Left renal cortex interstitium (tissue), 4 donors: ENCODE measurements at places on chromosomes 7 and 10.

- DNase-seq, result no peak
Observed at GRCh38 chr7:66748791-66749190, 8.3 kb downstream of the RABGEF1 start.

DNA sequence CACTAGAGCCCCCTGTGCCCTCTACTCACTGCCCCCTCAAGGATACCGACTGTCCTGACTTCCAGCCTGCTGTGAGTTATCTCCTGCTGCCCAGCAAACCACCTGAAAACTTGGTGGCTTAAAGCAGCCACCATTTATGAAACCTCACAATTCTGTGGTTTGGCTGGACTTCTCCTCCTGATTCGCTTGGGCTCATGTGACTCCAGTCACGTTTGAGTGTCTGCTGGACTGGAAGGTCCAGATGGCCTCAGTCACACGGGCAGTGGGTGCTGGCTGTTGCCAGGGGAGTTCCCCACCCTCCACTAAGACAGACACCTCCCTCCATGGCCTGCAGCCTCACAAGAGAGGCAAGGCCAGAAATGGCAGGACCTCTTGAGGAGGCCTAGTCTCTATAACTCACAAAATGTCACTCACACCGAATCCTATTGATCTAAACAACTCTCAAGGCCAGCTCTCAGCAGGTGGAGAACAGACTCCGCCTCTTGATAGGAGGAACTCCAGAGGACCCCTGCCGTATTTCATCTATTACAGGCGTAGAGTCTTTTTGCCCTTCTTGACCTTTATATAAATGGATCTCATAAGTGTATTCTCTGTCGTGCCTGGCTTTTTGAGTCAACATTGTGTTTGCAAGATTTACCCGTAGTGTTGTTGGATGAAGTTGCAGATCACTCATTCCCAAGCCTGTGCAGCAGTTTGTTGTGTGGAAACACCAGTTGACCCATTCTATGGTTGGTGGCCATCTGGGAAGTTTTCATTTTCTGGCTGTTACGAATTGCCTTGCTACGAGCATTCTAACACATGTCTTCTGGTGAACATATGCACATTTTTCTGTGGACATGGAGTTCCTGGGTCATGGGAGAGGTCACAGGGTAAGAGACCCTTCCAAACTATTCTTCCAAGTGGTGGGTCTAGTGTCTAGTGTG lies 48.3 kb downstream of the ZMIZ1 start:
- no peak for DNase-seq

DNA sequence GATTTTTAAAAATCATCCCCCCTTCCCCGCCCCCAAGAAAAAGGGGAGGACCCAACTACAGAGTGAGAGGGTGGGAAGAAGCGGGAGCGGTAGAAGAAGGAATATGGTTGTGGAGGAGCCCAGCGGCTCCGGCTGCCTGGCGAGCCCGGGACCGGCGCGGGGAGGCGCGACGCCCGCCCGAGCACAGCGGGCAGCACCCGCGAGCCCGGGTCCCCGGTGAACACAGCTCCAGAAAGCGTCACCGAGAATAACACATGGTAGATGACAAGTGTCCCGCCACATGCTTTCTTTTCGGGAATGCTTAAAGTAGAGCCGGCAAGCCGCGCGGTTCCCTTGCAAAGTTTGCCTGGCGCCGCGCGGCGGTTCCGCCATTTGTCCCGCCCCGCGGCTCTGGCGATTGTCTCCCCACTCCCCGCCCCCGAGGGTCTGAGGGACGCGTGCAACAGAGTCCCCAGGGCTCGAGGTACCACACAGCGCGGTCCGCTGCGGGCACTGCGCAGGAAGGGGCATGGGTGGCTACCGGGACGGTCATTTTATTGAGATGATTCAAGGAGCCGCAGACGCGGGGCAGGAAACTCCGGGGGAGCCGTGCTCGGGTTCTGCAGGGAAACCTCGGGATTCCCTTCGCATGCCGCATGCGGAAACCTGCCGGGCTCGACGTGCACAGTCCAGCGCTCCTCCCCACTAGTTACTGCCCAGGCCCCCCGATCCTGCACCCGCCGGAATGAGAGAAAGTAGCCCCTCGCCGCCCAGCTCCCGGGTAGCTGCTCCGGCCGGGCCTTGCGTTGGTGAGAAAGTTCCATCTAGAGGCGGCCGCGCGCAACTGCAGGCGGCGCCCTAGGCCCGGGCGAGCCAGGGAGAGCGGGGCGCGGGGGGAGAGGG lies 781 bp upstream of the GRM8 start:
- no peak for DNase-seq

- no peak for DNase-seq
Observed at GRCh38 chr7:157559596-157560257, 222.9 kb downstream of the DNAJB6 start.

GRCh38 chr10:74445493-74445892 lies 294.5 kb downstream of the ADK start:
- no peak for DNase-seq

- DNase-seq, result no peak
Observed at GRCh38 chr10:30047430-30047829, 12.0 kb downstream of the JCAD start.

- no peak for DNase-seq
Observed at GRCh38 chr7:35705932-35706461, 11.1 kb upstream of the HERPUD2 start.

DNA sequence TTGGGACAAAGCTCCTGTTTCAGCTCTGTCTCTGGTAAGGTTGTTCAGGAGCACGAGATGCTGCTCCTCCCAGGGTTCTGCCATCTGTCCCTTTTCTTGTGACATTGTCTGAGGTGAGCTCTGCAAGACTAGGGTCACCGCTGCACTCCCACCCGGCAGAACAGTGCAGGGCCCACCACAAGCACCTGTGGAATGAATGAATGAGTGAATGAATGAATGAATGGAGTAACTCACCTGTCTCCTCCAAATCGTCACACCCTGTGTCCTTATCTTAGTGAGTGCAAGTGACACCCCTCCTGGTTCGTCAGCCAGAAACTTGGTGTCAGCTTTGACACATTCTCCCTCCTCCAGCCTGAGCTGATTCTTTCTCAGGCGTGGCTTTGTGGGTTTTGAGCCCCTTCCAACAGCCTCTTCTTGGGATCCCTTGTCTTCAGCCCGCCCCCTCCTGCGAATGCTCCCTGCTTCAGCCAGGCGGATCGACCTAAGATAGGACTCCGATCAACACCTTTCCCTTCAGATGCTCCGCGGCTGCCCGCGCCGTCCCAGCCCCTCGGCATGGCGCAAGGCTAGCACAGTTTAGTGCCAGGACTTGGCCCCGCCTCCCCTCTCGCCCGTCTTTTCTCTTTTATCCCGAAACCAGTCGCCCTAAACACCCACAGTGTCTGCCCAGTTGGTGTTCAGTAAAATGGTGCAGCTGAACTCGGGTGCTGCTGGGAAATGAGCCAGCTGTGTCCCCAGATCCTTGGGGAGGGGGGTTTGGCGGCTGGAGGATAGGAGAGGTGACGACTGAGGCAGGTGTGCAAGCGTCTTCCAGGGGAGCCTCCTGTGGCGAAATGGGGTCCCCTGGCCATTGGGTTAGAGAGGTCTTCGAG lies 89.3 kb downstream of the BEND7 start:
- no peak for DNase-seq

DNA sequence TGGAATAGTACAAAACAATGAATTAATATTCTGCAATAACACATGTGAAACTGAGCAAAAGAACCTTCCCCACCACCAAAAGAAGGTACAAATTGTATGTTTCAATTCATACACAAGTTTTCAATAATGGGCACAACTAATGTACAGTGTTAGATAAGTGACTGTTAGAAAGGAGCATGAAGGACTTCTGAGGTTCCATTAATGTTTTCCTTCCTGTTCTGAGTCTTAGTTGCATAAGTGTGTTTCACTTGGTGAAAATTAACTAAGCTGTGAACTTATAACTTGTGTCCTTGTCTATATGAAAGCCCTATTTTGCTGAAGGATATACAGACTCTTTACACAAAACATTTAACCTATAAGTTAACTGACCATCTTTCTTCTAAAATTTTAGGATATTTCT lies 8.2 kb downstream of the GSAP start:
- no peak for DNase-seq

GRCh38 chr10:5499493-5500140 lies at the start of gene CALML5:
Gene CALML5, minus strand, starts transcription at chr10:5499570. Its CDS starts 132 bp downstream, at chr10:5499438.
- DNase-seq, result no peak

DNA sequence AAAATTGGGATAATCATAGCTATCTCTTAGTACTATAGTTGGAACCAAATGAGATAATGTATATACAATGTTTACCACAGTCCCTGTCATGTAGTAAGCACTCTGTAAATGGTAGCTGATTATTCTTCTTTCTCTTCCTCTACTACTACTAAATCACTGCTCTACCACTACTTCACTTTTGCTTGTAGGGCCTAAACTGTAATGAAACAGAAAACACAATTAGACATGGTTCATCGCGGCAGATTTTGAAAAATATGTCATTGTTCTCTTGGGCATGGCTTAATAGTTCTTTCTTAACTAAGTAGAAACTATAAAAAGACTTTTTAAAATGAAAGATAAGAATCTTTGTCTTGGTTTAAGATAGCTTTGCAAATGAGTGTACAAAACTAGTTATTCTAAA lies 34.9 kb downstream of the R3HCC1L start:
- DNase-seq, result no peak

DNA sequence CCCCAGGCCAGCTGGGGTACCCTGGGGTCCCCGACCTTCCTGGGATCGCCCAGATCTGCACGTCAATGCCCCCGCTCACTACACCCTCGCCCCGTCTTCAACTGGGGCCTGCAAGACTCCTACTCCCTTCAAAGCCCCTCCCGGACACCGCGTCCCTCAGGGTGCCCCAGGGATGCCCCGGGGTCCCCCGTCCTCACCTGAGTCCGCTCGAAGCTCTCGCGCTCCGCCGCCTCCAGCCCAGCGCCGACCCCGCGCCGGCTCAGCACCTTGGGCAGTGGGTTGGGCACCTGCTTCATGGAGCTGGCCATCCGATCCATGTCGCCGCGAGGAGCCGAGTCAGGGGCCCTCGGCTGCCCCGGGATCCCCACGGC lies at the start of gene HIP1:
Gene HIP1 (minus strand): TSS at position 338 of the 371 bp plus-strand sequence. CDS start 21 bp downstream, at position 317.
- no peak for DNase-seq

- DNase-seq, result no peak
Observed at GRCh38 chr7:148611692-148612091, 21.1 kb downstream of the C7orf33 start.

- no peak for DNase-seq
Observed at GRCh38 chr7:25628446-25628845, 400.2 kb upstream of the NPVF start.
